ENCODE measurements at places on chromosomes 2 and 18. TPM values are rescaled to one million over a fixed set of nuclear protein-coding genes. Genes with fewer than 3 reads are reported as not detected.

GRCh38 chr2:217979151-217979811 is 23.5 kb downstream of the TNS1 start:
- no peak for DNase-seq

DNA sequence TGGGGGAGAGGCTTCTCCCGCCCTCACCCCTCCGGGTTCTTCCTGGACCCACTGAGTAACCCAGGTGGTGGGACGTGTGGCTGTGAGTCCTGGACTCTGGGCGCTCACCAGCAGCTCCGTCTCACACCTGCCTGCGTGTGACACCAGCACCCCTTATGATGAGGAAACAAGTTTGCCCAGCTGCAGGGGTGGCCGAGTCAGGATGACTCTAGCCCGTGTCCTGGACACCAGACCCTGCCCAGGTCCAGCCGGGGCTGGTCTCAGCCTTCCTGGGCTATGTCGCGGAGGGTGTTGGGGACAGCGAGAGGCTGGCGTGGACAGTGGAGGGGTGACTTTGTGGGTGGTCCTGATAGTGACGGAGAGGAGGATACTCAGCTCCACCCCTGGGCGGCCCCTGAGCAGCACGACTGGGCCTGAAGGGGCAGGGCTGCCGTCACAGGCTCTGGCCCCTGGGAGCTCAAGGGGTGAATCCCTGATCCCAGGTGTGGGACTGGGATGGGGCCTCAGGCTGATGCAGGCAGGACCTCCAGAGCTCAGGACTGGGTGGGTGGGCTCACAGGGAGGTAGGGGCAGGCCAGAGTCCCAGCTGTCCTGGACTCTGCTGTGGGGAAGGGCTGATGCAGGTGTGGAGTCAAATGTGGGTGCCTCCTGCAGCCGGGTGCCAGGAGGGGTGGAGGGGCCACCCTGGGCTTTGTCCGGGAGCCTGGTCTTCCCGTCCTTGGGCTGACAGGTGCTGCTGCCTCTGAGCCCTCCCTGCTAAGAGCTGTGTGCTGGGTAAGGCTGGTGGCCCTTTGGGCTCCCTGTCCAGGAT is 3.7 kb downstream of the GPR35 start:
- DNase-seq = no peak

DNA sequence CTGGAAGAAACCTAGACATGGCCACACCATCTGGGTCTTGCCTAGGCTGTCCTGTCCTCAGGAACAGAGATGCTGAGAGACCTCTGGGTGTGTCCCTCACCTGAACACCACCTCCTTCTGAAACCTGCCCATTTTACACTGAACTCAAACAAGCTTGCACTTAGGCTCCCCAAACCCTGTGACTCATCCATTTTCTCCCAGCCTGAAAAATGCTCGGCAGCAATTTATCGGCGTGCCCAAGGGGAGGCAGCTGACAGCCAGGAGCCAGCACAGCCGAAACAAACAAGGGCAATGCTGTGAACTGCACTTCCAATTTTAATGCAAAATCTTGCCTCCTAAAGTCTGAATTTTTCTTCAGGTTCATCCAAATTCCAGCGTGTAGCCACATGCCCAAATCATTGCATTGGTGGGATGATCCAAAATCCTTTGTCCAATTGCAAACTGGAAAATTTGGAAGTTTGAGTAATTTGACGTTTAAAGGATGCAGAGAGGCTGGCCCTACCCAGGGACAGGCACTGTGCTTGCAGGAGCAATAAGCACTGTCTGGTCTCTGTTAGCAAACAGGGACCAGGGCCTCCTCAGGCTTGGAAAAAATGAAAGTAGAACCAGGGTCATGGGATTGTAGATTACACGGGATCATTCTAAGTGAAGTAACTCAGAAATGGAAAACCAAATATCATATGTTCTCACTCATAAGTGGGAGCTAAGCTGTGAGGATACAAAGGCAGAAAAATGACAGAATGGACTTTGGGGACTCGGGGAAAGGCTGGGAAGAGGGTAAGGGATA is 67.7 kb downstream of the GALNT14 start:
- no peak for DNase-seq

DNA sequence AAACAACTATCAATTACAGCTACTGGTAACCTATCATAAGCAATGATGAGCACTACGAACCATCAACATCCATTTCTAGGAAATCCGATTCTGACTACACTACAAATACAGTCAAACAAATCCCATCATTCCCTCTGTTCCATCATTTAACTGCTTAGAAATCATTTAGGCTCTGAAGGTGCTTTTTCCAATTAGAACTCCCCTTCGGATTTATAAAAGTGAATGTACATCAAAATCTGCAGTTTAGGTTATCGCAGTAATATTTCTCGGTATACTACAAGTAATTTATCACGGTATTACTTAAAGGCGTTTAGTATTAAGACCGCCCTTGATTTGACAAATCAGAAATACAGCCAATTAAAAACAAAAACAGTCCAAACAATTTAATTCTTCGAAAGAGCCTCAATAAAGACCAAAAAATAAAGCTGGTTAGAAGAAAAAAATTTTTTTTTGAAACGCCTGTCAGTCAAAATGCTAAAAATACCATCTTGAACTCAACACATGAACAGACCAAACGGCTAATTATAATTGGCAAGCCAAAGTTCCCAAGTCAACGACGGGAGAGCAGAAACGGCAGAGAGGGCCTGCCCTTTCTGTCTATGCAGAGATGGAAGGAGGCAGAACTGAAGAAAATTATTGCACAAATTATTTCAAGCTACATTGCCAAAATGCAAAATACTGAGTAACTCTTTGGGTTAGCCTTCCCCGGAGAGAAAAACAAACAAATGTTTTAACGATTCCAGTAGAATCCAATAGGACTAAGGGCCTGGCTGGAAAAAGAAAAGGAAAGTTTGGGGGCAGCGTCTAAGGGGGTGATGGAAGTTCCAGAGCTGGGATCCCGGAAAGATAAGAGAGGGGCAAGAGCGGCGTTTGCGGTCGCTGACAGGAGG is 1.2 kb downstream of the VPS54 start:
- DNase-seq = no peak

GRCh38 chr2:179655627-179656026 is 205.8 kb downstream of the ZNF385B start:
- no peak for DNase-seq

DNA sequence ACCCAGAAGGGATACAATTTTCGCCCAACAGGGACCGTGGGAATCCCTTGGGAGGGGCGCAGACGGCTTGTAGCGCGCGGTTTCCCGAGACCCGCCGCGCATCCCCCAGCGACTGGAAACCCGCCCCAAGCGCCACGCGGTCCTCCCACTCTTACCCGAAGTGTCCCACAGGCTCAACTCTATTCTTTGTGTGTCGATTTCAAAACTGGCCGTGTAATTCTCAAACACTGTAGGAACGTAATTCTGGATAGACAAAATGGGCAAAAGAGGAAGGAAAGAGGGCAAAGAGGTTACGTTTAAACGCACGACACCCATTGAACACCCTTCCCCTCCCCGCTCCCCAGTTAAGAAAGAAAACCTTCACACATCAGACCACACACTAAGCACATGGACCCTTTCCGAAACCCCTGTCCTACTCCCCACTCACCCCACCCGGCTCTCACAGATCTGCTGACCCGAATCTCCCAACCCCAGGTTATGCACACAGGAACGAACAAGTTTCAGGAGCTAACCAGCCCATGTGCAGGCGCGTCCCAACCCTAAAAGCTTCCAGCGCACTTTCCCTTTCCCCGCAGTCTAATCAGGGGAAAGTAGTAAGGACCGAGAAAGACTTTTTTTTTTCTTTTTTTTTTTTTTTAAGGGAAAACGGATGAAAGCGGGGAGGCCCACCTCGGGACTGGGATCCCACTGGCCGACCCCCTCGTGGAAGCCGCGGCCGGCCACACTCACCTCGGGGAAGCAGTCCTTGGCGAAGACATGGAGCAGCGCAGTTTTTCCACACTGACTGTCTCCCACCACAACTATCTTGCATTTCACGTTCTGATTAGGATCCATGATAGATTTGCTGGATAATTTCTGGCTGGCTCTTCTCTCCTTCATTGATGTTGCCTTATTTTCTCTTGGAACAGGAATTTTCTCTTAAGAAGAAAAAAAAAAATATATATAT is 655 bp downstream of the RND3 start:
- no peak for DNase-seq

The CD8A gene
- total RNA-seq = 0.63 TPM

The SLC5A7 gene
- total RNA-seq = not detected

- DNase-seq = no peak
These were observed 10.5 kb downstream of the CNGA3 start for GRCh38 chr2:98356729-98357128.

The ICOS gene
- total RNA-seq = not detected
